ENCODE measurements at places on chromosomes 2 and 18. TPM values are rescaled to one million over a fixed set of nuclear protein-coding genes. Genes with fewer than 3 reads are reported as not detected.

- no peak overlapping the region for H3K4me3 ChIP-seq
- peaks cover 4% of the 10 kb centered on the region for H3K27me3 ChIP-seq
- no peak overlapping the region for H3K27ac ChIP-seq
- H3K36me3 ChIP-seq, result no peaks in the 10 kb centered on the region
- DNase-seq, result no peak
Measured at GRCh38 chr2:170436077-170436943, 258.4 kb downstream of the MYO3B start.

- no peak for DNase-seq
- no peaks in the 10 kb centered on the region for H3K36me3 ChIP-seq
- H3K27ac ChIP-seq, result no peak overlapping the region
- peaks cover 19% of the 10 kb centered on the region for H3K4me1 ChIP-seq
Measured at GRCh38 chr2:107094450-107094986, 208.6 kb upstream of the ST6GAL2 start.

DNA sequence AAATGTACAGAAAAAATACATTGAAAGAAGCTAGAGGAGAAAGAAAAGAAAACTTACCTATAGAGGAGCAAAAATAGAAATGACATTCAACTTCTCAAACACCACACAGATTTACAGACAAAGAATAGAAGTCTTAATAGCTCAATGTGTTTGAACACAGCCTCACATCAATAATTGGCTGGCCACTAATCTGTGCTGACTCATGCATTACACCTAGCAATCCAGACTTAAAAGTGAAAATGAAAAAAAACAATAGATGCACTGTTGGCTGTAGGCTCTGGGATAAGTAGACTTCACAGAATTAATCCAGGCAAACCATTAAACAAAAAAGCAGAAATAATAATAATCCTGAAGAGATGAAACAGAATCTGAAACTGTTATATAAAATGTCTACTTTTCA, 961.3 kb upstream of the CELF4 start:
- H3K4me3 ChIP-seq, result no peak overlapping the region
- no peaks in the 10 kb centered on the region for H3K4me1 ChIP-seq
- no peaks in the 10 kb centered on the region for H3K27me3 ChIP-seq
- H3K36me3 ChIP-seq, result no peaks in the 10 kb centered on the region
- DNase-seq, result no peak

DNA sequence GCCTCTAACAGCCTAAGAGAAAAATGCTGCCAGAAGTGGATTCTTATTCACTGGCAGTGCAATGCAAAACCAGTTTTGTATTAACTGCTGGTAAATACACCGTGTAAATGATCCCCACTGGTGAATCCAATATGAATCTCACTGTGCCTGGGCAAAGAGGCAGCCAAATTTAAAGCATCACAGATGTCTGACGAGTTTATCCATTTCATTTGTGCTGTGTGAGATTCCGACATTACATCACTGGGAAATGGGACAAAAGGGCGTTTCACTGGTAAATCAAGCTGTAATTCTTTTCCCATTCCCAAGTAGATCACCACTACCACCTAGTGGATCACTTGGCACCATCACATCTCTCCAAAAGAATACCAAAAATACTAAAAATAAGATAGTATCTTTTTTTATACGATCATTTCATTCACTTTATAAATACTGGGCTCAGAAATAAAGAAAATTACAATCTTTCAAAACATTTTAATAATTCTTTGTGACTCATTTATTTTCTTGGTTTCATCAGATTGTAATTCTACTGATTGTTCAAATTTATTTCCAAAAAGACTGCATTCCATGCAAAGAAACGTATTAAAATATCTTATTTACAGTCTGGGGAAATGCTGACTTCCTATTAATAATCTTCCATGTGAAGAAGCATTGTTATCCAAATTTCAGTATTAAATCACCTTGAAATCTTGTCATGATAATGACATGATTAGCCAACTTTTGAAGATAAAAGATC, 125.6 kb downstream of the GRB14 start:
- no peak for DNase-seq
- no peaks in the 10 kb centered on the region for H3K27me3 ChIP-seq
- H3K27ac ChIP-seq, result no peak overlapping the region
- no peak overlapping the region for H3K4me3 ChIP-seq
- no peaks in the 10 kb centered on the region for H3K36me3 ChIP-seq

- H3K27me3 ChIP-seq, result no peaks in the 10 kb centered on the region
- no peak for DNase-seq
- H3K4me1 ChIP-seq, result no peaks in the 10 kb centered on the region
- no peak overlapping the region for H3K4me3 ChIP-seq
Measured at GRCh38 chr2:221997100-221997499, 301.7 kb downstream of the PAX3 start.

DNA sequence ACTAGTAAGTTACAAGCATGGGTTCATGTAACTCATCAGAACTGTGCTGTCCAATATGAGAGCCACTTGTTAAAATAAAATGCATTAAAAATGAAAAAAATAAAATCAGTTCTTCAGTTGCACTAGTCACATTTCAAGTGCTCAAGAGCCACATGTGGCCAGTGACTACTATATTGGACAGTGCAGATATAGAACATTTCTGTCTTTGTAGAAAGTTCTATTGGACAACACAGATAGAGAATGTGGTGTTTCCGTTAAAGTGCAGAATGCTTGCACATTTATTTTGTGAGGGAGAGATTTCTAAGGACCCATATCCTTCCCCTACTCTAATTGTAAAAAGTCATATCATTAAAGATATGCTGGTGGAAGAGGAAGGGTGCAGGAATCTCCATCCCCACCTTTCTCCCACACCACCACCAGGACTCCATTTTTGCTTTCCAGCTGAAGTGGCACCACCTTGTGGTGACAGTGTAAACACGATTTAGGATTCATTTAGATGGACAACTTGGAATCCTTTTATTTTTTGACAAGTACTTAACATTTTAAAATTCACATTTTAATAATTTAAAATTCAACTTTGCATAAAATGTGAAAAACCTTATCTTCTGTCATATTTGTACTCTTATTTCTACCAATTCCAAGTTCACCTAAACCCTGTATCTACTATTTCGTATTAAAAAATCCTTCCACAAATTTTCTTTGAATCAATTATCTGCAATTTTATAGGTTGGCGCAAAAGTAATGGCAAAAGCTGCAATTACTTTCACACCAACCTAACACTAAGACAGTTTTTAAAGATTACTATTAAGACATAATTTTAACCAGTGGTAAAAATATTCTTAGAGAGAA, 9.4 kb upstream of the CD302 start:
- no peaks in the 10 kb centered on the region for H3K36me3 ChIP-seq
- no peak overlapping the region for H3K4me3 ChIP-seq
- H3K4me1 ChIP-seq, result no peaks in the 10 kb centered on the region
- DNase-seq, result no peak
- H3K27ac ChIP-seq, result no peak overlapping the region

Gene SLC14A1
- 6.5 TPM for total RNA-seq

Gene NOSTRIN
- 7.8 TPM for total RNA-seq

Measured in gastrocnemius medialis (tissue), 4 donors.